ENCODE measurements at places on chromosomes 2 and 18.
A peak's percentile ranks its signal among the peaks of the same experiment; 100 is the strongest.

GRCh38 chr2:75456111-75456510 lies 104.6 kb downstream of the EVA1A start:
- no peak for DNase-seq

- DNase-seq = no peak
Observed at GRCh38 chr2:103169861-103170260, 408.0 kb downstream of the TMEM182 start.

DNA sequence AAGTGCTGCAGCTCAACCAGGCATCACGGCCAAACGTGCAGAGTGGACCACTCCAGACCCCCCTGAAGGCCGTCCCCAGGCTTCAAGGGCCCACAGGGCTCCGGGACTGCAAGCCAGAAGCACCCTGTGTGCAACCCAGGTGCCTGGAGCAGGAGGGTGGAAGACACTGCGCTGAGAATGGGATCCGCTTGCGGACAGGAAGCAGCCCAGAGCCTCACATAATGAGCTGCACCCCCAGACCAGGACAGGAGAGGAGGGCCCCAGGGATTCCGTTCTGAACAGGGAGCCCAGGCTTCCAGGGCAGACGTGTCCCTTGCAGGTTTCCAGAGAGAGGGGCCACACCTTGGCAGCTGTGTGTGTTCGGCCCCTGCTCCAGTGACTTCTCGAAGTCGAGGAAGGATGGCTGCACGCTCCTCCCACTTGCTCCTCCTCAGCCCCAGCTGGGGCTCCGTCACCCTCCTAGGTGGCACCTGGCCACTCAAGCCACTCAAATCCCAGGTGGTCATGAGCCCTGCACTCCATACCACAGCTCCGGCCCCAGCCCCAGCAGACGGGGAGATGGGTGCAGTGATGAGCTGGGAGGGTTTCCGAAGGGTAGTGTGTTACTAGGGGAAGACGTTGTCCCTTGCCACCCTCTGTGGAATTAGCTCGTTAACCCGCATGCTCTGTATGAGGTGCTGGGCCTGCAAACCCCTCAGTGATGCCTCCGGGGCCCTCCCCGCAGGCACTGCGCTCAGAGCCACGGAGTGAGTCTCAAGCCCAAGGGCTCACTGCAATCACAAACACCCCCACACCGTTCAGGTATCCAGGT lies 79.2 kb downstream of the NDUFA10 start:
- DNase-seq = no peak

- DNase-seq = no peak
Observed at GRCh38 chr2:219642069-219642454, 14.6 kb downstream of the SLC4A3 start.

DNA sequence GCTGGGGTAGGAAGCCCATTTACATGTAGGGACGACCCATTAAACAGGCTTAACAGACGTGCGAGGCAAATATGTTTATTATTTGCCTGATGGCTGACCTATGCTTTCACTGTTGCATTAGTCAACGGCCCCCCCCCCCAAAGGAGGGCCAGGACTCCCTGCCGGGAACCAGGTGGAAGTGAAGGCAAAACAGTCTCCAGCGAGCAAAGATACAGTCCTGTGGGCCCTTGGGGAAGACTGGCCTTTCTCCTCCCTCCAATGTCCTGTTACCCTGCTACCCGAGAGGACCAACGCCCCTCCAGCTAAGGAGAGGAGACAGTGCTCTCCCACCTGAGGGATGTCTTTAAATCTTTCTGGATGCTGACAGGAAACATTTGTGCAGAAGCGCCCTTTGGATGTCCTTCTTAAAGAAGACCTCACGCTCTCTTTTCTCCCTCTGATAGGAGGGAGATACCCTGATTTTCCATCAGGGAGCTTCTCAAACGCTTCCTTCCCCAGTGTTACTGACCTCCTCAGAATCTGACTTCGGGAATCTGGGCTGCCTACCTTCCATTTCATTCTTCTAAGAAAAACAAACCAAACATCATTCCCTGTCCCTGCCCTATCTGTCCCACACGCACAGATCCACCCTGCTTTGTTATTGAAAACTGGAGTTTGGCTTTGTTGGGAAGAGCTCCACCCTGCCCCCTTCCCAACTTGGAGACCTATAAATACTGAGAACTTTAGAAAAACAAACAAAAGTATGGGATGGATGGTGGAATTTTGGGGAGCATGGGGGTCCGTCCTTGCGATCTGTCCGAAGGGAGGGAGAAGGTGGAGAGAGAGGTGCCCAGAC lies 135.9 kb upstream of the SIX3 start:
- DNase-seq = no peak

GRCh38 chr2:205848601-205849000 lies 166.3 kb downstream of the NRP2 start:
- DNase-seq = peak; percentile 56

- no peak for DNase-seq
Observed at GRCh38 chr2:138617026-138617425, 115.5 kb downstream of the SPOPL start.

DNA sequence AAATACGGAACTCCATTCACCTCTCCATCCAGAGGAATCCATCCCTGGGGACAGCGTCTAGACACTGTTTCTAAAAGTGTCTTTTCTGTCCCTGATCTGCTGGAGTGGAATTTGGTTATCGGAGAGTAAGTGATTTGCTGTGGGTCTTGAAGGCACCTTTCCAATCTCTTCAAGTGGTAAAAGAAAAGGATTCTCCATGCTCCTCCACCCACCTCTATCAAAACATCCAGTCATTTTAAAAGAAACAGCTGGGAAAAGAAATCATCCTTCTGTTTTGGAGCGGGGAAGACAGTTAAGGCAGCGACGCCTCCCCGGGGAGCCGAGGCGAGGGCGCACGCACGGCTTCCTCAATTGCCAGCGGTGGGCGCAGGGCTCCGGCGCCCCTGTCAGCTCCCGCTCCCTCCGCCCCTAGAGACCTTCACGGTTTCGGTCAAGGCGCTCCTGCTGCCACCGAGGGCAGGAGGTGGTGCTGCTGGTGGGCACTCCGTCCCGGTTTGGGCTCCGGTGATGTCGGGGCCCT lies 547 bp downstream of the SLC35F5 start:
- DNase-seq = peak; percentile 22

DNA sequence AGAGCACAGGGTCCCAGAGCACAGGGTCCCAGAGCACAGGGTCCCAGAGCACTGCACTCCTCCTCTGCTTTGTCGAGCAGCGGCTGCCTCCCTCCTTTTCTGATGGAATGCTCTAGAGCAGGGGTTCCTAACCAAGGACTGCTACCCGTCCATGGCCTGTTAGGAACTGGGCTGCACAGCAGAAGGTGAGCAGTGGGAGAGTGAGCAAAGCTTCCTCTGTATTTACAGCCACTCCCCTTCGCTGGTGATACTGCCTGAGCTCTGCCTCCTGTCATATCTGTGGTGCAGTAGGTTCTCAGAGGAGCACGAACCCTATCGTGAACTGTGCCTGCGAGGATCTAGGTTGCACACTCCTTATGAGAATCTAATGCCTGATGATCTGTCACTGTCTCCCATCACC lies 33.1 kb upstream of the ADNP2 start:
- no peak for DNase-seq

- DNase-seq = no peak
Observed at GRCh38 chr2:74053959-74054715, 69.4 kb downstream of the TET3 start.

DNA sequence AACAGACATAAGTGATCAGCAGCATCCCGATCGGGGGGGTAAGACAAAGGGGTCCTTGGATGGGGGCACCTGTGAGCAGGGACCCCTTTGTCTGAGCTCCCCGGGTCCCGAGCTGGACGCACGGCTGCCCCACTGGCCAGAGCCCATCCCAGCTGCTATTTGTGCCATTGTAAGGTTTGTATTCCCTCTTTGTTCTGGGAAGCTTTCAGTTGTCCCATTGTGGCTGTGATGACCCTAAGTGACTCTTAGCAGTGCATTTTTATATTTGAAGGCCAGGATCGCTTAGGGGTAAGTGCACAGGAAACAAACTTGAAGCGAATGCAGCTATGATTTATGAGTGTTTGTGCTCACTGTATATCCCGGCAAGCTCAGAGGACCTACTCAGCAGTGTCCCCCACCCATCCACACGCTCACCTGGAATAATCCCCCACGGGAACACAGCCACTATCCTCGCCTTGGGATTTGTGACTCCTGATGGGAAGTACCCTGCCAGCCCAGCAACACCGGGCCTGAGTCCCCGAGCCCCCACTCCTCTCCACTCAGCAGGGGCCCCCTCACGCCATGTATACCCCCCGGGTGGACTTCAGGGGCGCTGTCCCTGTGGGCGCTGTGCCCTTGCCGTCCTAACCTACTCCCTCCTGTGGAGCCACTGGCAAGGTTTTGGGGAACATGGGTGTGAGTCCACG lies 80.1 kb downstream of the MBP start:
- DNase-seq = no peak

- no peak for DNase-seq
Observed at GRCh38 chr2:124585277-124585676, 560.2 kb downstream of the CNTNAP5 start.

GRCh38 chr2:72917138-72917876 lies at the start of gene EMX1:
Gene EMX1 (plus strand): TSS chr2:72917519. CDS start chr2:72917853, 334 bp downstream.
- no peak for DNase-seq

GRCh38 chr18:48837676-48838075 lies 113.1 kb downstream of the SMAD7 start:
- no peak for DNase-seq

DNA sequence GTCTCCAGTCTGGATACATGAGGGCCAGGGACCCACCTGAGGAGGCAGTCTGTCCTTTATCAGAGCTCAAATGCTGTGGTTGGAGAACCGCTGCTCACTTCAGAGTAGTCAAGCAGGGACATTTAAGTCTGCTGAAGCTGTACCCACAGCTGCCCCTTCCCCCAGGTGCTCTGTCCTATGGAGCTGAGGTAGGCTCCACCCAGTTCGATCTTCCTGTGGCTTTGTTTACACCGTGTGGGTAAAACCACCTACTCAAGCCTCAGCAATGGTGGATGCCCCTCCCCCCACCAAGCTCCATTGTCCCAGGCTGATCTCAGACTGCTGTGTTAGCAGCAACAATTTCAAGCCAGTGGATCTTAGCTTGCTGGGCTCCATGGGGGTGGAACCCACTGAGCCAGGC lies 731.4 kb upstream of the HS6ST1 start:
- no peak for DNase-seq

DNA sequence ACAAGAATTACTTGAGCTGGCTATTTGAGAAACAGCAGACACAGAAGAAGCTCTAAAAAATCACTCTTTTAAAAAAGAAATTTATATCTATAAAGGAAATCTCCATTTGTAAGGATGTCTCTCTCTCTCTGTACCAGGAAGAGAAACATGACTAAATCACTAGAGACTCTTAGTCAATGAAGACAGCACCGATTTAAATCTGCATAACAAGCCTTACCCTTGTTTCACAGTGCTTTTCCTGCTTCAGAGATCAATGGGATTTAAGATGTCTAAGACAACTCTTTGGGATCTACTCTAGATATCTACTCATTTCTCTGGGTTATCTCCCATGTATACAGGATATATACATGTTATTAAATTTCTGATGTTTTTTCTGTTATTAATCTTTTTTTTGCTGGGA lies 359.2 kb upstream of the RND3 start:
- DNase-seq = no peak

DNA sequence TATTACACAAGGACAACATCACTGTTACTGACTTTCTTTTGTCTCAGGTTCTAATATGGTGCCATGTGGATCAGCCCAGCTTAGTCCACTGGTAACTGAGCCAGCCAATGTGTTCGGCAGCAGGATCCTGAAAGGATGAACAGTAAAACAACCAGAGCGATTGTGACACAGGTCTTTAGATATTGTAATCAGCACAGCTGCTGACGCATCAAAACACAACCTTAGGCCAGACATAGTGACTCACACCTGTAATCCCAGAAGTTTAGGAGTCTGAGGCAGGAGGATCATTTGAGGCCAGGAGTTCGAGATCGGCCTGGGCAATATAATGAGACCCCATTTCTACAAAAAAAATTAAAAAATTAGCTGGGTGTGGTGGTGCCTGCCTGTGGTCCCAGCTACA lies 183.4 kb upstream of the CDH20 start:
- no peak for DNase-seq

- DNase-seq = no peak
Observed at GRCh38 chr2:9236867-9237266, 30.3 kb downstream of the ASAP2 start.

DNA sequence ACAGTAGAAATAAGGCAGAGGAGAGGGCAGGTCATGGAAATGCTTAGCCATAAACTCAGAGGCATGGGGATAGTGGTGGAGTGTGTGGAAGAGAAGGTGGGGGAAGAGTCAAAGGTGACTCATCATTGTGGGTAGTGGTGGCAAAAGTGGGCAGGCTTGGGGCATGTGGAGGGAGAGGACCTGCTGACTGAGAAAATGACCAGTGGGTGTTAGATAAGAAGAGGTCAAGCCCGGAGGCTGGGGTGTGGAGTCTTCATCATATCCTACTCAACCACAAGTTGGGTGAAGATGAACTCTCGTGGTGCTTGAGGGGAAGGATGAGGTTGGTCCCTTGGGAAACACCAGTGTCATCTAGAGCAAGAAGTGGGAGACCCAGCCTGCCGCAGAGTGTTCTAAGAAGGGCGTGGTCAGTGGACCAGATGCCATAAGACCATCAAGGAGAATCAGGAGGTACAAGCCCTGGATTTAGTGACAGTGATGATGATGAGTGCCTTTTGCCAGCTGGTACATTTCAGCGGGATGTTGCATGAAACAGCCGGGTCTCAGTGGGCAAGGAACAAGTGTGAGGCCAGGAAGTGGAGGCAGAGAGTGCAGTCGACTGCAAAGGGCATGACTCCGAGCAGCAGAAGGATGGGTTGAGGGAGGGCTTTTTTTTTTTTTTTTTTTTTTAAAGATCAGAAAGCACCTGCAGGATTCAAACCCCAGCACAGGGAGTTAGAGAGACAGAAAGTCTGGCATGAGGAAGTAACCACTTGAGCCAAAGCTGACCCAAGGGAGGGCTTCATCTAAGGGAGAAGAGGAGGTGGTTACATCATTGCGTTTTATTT lies 122.6 kb upstream of the SPRED2 start:
- no peak for DNase-seq

GRCh38 chr18:50125456-50125855 lies 69.5 kb downstream of the MYO5B start:
- DNase-seq = no peak

- DNase-seq = no peak
Observed at GRCh38 chr2:446303-446874, 158.5 kb upstream of the ALKAL2 start.

GRCh38 chr2:150404147-150404546 lies 83.3 kb downstream of the RND3 start:
- no peak for DNase-seq

GRCh38 chr2:102922321-102922720 lies 160.5 kb downstream of the TMEM182 start:
- DNase-seq = no peak

DNA sequence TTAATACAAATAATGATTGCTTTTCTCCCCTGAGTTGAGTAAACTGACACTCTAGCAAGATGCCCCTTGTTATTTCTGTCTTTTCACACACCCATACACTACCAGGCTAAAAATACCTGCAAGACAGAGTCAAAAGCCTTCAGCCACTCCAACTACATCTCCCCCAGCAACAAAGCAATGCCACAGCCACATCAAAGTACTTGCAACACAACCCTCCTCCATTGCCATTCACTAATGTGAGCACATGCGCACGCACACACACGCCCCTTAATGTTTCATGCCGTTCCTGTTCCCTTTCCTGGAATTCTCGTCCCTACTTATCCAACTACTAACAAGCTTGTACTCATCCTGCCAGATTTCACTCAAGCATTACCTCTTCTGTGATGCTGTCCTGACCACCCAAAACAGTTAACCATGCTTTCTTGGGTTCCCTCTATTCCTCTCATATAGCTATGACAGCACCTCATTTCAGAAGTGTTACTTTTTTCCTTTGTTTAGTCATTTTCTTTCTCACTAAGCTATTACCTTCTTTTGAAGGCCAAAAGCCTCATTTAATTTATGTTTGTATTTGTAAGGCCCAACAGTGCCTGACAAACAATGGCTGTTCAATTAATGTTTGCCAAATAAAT lies 29.6 kb downstream of the SLC25A12 start:
- no peak for DNase-seq

GRCh38 chr2:100196786-100197494 lies 54.5 kb upstream of the AFF3 start:
- DNase-seq = peak; percentile 38
